Ascending aorta (tissue), 2 donors: ENCODE measurements at places on chromosomes 1 and 21. TPM values are rescaled to one million over a fixed set of nuclear protein-coding genes. Genes with fewer than 3 reads are reported as not detected.
A peak's percentile ranks its signal among the peaks of the same experiment; 100 is the strongest.

FAM177B gene
- total RNA-seq: not detected

PTGFRN gene
- total RNA-seq: 11.2 TPM

DNA sequence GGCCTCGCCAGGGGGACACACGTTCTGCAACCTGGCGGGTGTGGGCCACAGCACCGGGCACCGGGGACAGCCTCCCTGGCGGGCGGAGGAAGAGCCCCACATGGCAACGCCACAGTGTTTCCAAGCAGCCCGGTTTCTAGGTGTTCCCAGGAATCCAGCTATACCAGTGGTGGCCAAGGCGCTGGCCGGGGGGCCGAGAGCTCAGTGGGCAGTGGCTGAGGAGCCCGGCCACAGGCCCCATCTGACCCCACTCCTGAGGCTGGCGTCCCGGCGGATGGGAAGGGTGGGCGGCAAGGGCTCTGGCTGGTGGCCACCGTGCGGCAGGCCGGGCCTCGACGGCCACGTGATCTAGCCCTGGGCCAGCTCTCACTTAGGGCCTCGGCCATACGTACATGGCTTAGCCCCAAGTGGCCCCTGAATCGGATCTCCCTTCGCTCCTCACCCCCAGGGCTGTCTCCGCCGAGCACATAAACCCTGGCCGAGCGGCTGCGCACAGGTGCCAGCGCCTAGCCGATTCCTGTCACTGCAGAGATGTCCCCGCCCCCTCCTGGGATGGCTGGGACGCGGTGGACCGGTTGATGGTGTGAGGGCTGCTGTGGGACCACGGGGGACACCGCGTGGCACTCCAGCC lies 68.7 kb downstream of the MORN1 start:
- H3K27ac ChIP-seq: peak overlapping the region; percentile 92
- peak overlapping the region; percentile 54 for H3K4me3 ChIP-seq
- no peaks in the 10 kb centered on the region for H3K36me3 ChIP-seq
- peak; percentile 88 for DNase-seq
- H3K4me1 ChIP-seq: peaks cover 40% of the 10 kb centered on the region

GRCh38 chr21:41526478-41527087 lies 18.6 kb upstream of the TMPRSS2 start:
- no peak overlapping the region for H3K27ac ChIP-seq
- no peaks in the 10 kb centered on the region for H3K36me3 ChIP-seq
- H3K4me3 ChIP-seq: no peak overlapping the region
- no peaks in the 10 kb centered on the region for H3K27me3 ChIP-seq
- H3K4me1 ChIP-seq: no peaks in the 10 kb centered on the region

GRCh38 chr1:51768971-51769588 lies 109.4 kb downstream of the NRDC start:
- H3K27me3 ChIP-seq: no peaks in the 10 kb centered on the region
- peak overlapping the region; percentile 29 for H3K27ac ChIP-seq
- no peaks in the 10 kb centered on the region for H3K4me1 ChIP-seq
- peaks cover 28% of the 10 kb centered on the region for H3K36me3 ChIP-seq
- H3K4me3 ChIP-seq: no peak overlapping the region
